GM13977 (cell line): ENCODE measurements at places on chromosomes 1 and 21.
A peak's percentile ranks its signal among the peaks of the same experiment; 100 is the strongest.

DNA sequence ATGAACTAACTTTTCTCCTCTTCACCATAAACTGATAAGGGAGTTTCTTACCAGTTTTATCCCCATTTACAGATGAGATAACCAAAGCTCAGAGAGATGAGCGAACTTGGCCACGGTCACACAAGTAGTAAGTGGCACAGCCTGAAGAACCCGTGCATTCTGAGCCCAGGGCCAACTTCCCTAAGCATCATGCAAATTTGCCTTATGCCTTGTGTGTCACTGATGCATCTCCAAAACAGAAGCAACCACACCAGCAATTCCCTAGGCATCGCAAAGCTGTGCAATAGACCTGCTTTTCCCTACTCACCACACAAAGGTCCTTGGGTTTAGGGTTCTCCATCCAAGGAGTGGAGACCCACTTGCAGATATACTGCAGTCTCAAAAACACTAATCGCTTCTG is 304.5 kb upstream of the KAZN start:
- no peak for DNase-seq

GRCh38 chr1:57674801-57675200 is 250.9 kb upstream of the DAB1 start:
- DNase-seq, result no peak

- no peak for DNase-seq
These were observed 40.2 kb upstream of the EPS8L3 start for GRCh38 chr1:109803901-109804331.

DNA sequence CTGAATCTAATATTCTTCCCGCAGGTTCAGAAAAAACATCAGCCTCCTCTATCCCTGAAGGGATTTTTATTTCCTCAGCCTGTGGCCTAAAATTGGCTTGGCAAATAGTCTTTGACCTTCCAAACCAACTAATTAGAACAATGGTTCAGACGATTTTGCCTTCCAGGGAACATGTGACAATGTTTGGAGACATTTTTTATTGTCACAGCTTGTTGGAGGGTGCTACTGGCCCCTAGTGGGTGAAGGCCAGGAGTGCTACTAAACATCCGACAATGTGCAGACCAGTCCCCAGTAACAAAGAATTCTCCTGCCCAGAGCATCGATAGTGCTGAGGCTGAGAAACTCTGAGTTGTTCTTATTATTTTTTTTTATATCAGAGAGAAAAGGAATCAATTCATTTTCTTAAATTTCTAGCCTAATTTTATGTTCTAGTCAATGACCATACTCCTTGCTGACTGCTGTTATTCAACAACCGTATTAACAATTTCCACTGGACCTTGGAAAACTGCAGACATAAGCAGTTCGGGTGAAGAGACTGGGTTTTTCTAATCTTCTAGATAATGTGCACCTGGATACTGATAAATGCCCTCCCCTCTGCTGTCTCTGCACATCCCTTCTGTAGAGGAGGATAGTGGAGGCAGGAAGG is 280.7 kb downstream of the LMX1A start:
- DNase-seq, result peak; percentile 5
